ENCODE measurements at places on chromosomes 6 and 20.

DNA sequence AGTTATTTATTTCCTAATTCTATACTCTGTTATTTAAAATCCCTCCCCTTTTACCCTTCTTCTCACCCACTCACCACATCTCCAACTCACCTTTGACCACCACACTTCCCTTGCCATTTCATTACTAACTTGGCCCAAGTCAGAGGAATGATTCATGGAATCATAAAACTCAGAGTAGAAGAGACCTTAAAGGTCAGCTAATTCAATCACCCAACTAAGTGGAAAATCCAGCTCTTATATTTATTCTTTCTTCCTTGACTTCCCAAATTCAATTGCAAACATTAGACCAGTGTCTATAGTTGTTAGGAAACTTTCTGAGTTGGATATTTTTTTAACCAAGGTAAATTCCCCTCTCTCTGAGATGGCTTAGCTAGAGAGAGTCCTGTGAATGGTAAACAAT is 26.5 kb upstream of the HEY2 start:
- DNase-seq = no peak

- no peak for DNase-seq
Measured at GRCh38 chr6:30510419-30511168, 21.3 kb downstream of the HLA-E start.

GRCh38 chr20:50153153-50153499 is 397 bp downstream of the PEDS1 start:
- no peak for DNase-seq

GRCh38 chr6:131909408-131910218 is 41.6 kb downstream of the CCN2 start:
- DNase-seq = peak; percentile 71

GRCh38 chr6:125511809-125512396 is 210.1 kb upstream of the HDDC2 start:
- no peak for DNase-seq

DNA sequence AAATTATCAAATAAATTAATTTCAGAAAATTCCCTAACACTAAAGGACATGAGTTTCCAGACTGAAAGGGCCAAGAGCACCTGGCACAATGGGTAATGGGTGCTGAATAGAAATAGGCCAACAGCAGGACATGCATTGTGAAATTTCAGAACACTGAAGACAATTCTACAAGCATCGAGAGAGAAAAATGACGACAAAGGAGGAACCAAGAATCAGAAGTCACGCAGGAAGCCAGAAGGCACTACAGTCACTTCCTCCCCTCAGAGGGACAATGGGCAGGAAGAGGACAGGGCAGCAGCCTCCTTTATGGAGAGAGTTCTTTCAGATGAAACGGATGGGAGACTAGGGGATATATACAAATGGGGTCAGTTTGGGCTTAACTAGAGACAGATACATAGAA is 29.6 kb downstream of the PCNA start:
- DNase-seq = peak; percentile 39
